HT1080 (cell line): ENCODE measurements at places on chromosomes 2 and 18.

DNA sequence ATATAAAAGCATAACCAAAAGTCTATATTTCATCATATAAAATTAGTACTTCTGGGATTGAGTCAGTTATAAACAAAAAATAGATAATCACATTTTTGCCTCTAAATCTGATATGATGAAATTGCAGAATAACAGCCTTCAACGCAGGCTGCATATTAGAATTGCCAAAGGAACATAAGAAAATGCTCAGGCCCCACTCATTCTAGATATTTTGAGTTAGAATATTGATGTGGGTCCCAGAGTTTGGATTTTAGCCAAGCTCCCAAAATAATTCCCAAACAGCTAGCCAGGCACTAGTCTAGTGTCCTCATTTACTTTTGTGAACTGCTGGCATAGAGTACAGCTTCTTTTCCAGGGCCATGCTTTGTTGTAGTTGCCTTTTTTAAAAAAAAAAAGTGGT lies 63.5 kb downstream of the ZDBF2 start:
- DNase-seq: no peak

- no peak for DNase-seq
Observed at GRCh38 chr2:175371378-175371777, 189.9 kb upstream of the ATP5MC3 start.

- DNase-seq: peak; percentile 90
Observed at GRCh38 chr2:237674731-237675276, 47.4 kb downstream of the LRRFIP1 start.

DNA sequence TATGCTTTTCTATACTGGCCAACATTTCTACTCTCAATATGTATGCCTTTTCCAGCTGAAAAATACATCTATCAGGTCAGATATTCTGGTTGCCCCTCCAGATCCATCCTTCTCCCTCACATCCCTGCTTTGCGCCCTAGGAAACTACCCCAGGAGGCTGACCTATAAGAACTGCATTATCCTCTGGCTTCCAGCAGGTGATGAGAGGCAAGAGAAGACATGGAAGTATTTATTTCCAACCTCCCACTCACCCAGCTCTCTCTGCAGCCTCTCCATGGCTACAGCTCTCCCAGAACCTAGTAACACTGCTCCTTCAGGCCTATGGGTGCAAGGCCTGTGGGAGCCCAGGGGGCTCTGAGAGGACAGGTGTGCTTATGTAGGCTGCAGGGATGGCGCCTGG lies 42.9 kb downstream of the ARID5A start:
- no peak for DNase-seq

- no peak for DNase-seq
Observed at GRCh38 chr2:10136101-10136934, 13.8 kb downstream of the RRM2 start.

DNA sequence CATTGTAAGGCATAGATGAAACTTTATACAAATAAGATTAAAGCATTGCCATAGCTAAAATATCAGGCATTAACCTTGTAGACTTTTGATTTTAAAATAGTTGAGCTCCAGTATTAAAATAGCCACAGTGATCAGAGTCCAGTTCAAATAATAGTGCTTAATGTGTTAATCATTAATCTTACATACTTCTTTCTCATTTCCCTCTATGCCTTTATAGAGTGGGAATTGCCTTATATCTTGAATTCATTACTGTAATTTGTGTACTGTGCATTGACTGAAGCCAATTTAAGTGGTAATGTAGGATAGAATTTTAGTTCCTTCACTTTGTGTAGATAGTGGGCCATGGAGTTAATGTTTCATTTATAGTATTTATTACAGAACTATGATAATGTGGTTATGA lies 549.2 kb upstream of the VWC2L start:
- DNase-seq: no peak

DNA sequence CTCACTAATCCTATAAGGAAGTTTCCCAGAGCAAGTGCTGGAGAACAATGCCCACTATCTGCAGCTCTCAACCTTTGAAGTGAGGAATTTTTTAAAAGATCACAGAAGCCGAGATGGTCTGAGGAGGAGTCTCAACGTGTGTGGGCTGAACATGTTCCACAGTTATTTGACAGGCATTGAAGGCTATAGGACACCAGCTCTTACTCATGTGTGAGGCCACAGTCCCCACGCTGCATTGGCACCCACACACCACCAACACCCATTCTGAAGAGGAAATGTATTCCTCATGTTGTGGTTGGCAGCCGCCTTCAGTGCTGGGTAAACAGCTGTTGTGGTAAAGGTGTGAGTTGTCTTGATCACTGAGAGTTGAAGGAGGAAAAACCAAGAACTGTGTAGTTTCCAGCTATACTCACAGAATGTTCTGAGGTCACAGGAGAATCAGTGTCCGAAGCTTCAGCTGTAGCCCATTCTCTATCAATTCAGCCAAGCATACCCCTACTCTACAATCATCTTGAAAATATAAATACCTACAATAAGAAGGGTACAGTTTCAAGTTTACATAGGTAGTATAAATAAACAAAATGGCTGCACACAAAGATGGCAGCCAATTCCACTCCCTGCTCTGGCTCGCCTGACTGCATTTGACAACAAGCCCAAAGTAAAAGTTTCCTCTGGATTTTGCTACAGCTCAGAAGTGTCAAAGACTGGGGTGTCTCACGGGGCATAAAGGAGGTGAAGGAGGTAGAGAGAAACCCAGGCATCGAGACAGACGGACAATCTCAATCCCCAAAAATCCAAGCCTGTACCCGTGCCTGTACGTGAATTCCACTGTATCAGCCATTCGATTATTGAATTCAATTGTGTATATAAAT lies 12.1 kb downstream of the CD226 start:
- peak; percentile 23 for DNase-seq

- DNase-seq: no peak
Observed at GRCh38 chr18:79068341-79068936, 755 bp upstream of the ATP9B start.

DNA sequence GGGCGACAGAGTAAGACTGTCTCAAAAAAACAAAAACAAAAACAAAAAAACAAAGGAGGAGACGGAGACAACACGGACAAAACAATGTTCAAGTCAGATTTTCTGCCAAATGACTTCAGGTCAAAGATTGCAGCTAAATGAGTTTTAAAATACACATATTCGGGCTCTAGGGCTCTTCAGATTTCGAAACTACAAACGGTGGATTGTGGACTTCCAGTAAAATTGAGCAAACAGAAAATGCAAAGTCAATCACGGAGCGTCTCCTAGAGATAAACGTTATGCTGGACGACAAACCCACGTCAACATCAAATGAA lies 558 bp downstream of the MRPS5 start:
- no peak for DNase-seq

DNA sequence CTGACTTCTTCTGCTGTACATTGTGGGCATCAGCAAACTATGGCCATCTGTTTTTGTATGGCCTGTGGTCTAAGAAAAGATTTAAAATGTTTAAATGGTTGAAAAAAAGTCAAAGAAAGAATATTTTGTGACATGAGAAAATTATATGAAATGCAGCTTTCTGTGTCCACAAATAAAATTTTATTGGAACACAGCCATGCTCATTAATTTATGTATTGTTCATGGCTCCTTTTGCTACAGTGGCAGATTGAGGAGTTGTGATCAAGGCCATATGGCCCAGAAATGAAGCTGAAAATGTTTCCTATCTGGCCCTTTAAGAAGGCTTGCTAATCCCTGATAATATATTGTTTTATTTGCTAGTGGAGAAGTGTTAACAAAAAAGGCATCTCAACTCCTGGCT lies 162.0 kb downstream of the SLC4A3 start:
- DNase-seq: no peak

DNA sequence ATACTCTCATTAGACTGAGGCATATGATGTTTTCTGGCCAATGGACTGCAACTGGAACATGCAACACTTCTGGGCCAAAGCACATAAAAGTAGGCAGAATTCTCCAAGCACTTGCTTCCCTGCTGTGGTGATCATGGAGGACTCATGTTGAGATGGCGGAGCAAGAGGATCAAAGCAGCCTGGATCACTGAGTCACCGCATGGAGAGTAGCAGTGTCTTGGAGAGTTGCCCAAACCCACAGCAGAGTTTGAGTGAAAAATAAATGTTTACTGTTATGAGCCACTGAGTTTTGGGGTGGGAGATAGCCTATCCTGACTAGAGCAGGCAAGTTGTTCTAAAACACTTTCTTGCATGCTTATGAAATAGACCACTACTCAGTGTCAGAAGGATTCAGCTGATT lies 359.5 kb downstream of the ZNF521 start:
- peak; percentile 46 for DNase-seq
